Thymus (tissue), 14 donors: ENCODE measurements at places on chromosomes 6 and 20. TPM values are rescaled to one million over a fixed set of nuclear protein-coding genes. Genes with fewer than 3 reads are reported as not detected.

Gene TM9SF4
- polyA plus RNA-seq, result 18.7 TPM

Gene DUSP15
- 1.6 TPM for polyA plus RNA-seq

Gene MLIP
- 1.1 TPM for polyA plus RNA-seq

Gene COX4I2
- polyA plus RNA-seq, result 5.4 TPM

Gene IL17A
- polyA plus RNA-seq, result 0.21 TPM

Gene SMOC2
- 6.5 TPM for polyA plus RNA-seq

Gene TPMT
- 20.6 TPM for polyA plus RNA-seq

Gene SNAP91
- 0.66 TPM for polyA plus RNA-seq

Gene SGK2
- 1.2 TPM for polyA plus RNA-seq

Gene CD93
- 16.4 TPM for polyA plus RNA-seq

Gene FAM83C
- polyA plus RNA-seq, result 0.14 TPM

Gene IL17F
- polyA plus RNA-seq, result 0.96 TPM

Gene MYL9
- 138 TPM for polyA plus RNA-seq

Gene ADGRG6
- polyA plus RNA-seq, result 13.6 TPM

Gene BMP7
- 2.4 TPM for polyA plus RNA-seq

Gene WFDC2
- 48.4 TPM for polyA plus RNA-seq

Gene CCM2L
- 3.3 TPM for polyA plus RNA-seq

Gene PDYN
- polyA plus RNA-seq, result 1.3 TPM

Gene MMUT
- polyA plus RNA-seq, result 14.4 TPM

Gene ADGRF1
- 0.66 TPM for polyA plus RNA-seq
